ENCODE measurements at places on chromosomes 3 and 15. TPM values are rescaled to one million over a fixed set of nuclear protein-coding genes. Genes with fewer than 3 reads are reported as not detected.

- DNase-seq: no peak
Observed at GRCh38 chr3:147420353-147421183, 11.4 kb downstream of the ZIC1 start.

KBTBD8 gene
- 1.3 TPM for total RNA-seq

DNA sequence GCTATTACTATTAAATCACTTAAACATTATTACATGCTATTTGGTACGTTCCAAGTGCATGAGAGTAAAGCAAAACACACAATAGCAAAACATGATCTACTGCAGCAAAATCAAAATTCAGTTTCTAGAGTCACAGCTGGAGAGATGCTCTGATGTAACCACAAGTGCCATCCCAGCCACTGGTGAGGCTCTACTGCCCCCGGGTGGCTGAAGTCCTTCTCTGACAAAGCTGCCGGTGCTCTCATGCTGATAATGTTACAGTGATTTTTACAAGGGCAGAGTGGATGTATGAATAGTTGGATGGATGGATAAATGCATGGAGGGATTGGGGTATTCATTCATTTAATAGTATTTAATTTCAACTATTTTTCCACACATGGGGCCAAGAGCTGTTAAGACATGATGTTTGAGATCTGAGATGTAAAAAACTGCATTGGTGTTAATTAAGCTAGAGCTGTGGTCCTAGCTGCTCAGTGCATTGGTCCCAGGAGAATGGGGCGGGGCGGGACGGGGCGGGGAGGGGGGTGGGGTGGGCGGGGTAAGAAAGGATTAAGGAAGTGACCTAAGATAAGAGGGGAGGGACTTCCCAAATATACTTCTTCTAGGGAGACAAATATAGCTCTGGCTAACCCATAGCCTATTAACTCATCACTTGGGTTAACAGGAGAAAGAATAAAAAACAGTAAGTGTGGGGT lies 5.3 kb upstream of the SPESP1 start:
- DNase-seq: peak; percentile 71

GRCh38 chr3:26562021-26562768 lies 60.4 kb upstream of the LRRC3B start:
- no peak for DNase-seq

IGSF11 gene
- 18.2 TPM for total RNA-seq

GRCh38 chr3:151541178-151541577 lies 80.3 kb upstream of the IGSF10 start:
- DNase-seq: no peak

Data from sigmoid colon (tissue), 7 donors.